ENCODE measurements at places on chromosomes 12 and 14. TPM values are rescaled to one million over a fixed set of nuclear protein-coding genes. Genes with fewer than 3 reads are reported as not detected.

The PCED1B gene
- 1.6 TPM for total RNA-seq

The CCND2 gene
- total RNA-seq = 43.3 TPM

The OSGEP gene
- 38.1 TPM for total RNA-seq

The PPM1H gene
- 15.4 TPM for total RNA-seq

- DNase-seq = no peak
Observed at GRCh38 chr14:52071675-52072074, 2.8 kb upstream of the NID2 start.

DNA sequence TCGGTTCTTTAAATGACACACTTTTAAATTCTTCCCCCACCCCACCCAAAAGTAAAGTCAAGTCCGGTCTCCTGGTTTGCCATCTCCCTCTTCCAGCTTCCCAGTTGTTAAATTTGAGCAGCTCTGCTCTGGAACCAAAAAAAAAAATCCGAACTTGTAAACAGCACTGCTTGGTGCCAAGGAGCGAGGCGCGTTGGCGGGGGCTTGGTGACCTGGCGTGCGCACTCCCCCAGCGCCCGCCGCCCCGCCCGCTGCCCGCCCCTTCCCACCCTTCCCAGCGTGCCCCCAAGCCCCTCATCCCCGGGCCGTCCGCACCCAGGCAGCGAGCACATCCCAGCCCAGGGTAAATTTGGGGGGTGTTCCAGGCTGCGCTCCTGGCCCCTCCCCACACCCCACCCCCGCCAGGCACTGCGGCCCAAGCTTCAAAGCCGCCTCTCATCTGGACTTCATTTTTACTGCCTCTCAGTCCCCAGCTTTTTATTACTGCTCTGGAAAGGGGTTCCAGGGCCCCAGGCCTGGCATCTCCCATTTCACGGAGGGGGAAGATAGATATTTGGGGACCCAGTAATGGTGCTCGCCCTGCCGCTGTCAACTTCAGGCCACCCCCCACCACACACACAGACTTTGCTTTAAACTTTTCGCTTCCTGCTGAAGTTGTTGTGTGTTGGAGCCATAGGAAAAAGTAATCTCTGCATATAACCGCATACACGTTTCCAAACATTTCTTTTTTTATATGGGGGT lies 11.7 kb upstream of the ITGB7 start:
- no peak for DNase-seq

- DNase-seq = no peak
Observed at GRCh38 chr14:104431351-104431928, 148.1 kb upstream of the C14orf180 start.

- DNase-seq = no peak
Observed at GRCh38 chr12:93373961-93374656, 3.6 kb upstream of the NUDT4 start.

DNA sequence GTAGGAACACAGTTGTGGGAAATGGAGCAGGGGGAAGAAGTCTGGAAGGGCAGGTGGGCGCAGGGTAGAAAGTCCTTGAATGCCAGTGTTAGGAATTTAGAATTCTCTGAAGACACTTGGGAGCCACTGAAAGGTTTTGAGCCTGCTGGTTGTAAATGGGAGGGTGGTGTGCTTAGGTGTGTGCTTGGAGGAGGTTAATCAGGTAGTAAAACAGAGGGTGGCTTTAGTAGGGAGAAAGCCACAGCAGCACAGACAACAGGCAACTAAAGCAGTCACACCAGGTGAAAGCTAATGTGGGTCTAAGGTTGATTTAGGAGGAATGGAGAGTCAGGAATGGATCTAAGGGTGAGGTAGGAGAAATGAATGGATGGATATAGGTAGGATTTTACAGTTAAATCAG lies 385.0 kb downstream of the ZFP36L1 start:
- no peak for DNase-seq

- DNase-seq = peak; percentile 17
Observed at GRCh38 chr14:52553002-52553670, 500 bp downstream of the GPR137C start.

DNA sequence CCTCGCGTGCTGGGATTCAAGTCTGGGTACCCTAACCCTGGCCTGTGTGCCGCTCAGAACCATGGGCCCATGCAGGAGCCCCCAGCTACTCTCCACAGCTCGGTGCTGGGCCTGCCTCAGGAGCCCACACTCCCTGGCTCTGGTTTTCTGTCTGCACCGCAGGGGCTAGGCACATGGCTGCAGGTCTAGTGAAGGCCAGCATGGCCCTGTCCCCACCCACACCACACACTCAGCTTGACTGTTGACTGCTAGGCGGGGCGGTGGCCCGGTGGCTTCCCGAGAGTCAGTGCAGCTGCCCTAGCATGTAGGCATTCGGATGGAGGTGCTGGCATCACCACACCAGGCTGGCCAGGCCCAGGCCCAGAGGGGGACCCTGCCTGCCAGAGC lies 7.9 kb downstream of the INF2 start:
- no peak for DNase-seq

DNA sequence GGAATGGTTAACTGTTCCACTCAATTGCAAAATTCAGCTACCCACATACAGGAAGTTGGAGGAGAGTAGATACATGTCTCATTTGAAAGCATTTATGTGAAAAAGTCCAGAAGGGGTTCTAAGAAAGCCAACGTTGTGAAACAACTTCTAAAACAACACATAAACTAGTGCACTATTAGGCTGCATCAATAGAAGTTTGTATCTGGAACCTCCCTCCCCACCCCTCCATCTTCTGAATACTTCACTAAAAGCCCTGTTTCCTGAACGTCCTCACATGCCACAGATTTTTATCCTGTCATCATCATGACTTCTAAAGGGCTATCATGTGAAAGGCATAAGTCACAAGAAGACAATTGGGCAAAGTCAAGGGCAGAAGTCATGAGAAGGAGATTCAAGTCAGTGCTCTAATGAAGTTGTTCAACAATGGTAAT lies 5.5 kb downstream of the KRT79 start:
- DNase-seq = no peak

GRCh38 chr12:92438641-92439419 lies 264.0 kb upstream of the PLEKHG7 start:
- no peak for DNase-seq

All from breast epithelium (tissue), 4 donors.